Germinal center (tissue), 1 donor: ENCODE measurements at places on chromosomes 5 and 9.
A peak's percentile ranks its signal among the peaks of the same experiment; 100 is the strongest.

DNA sequence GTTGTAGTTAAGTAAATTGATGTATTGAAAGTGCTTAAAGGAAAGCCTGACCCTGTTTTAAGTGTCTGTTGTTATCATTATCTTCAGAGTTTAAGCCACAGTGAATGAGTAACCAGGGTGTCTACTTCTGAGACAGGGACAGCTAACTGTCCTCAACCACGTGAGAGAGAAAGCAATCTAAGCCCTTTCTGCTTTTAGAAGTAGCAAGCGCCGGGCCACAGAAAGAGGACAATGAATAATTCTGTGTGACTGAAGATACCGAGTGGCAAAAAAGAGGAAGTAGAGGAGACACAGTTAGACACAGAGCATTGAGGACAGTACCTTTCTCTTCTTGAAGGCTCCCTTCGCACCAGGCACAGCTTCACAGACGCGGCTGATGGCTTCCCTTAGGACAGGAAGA, 86.3 kb downstream of the S1PR3 start:
- DNase-seq: no peak

- DNase-seq: no peak
Observed at GRCh38 chr5:164235300-164235891, 730.0 kb downstream of the MAT2B start.

DNA sequence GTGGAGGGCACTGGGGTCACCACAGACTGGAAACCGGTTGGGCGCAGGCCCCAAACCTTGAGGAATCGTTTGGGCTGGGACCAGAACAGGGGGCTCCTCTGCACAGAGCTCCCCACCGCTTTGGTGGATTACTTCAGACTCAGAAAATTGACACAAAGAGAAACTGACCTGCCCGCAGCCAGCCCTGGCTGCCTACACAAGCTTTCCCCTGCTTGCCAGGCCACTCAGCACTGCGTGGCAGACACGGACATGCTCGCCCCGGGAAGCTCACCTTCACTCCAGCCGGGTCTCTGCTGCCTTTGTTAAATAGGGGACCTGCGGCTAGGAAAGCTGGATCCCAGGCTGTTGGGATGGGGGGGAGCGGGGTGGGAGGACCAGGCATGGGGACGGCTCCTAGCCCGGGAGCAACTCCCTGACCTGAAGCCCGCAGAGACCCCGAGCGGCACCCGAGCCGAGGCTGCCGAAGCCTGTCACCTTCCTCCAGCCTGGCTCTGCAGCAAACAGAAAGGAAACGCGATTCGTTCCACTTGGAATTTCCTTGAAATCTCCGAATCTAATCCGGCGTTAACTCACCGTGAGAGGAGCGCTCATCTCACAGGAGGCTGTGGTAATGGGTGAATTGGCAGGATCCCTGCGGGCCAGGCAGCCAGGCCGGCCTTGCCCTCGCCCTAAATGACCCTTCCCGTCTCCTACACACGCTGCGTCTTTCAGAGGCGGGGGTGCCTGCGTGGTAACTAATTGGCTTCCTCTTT, 8.8 kb downstream of the PAX5 start:
- DNase-seq: no peak

DNA sequence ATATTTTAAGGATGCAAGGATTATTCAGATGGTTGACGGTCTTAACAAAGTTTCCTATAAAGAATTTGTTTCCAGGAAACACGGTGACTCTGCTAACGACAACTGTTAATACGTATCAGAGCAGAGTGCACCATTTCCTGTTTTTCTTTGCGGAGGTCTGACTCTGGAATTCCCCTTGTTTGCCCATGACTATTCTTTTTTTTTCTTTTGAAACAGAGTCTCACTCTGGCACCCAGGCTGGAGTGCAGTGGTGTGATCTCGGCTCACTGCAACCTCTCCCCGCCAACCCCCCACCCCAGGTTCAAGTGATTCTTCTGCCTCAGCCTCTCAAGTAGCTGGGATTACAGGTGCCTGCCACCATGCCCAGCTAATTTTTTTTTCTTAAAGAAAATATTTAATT, 115.9 kb downstream of the CDC42SE2 start:
- peak; percentile 43 for DNase-seq

- DNase-seq: no peak
Observed at GRCh38 chr5:132301344-132302271, 7.4 kb downstream of the SLC22A4 start.

DNA sequence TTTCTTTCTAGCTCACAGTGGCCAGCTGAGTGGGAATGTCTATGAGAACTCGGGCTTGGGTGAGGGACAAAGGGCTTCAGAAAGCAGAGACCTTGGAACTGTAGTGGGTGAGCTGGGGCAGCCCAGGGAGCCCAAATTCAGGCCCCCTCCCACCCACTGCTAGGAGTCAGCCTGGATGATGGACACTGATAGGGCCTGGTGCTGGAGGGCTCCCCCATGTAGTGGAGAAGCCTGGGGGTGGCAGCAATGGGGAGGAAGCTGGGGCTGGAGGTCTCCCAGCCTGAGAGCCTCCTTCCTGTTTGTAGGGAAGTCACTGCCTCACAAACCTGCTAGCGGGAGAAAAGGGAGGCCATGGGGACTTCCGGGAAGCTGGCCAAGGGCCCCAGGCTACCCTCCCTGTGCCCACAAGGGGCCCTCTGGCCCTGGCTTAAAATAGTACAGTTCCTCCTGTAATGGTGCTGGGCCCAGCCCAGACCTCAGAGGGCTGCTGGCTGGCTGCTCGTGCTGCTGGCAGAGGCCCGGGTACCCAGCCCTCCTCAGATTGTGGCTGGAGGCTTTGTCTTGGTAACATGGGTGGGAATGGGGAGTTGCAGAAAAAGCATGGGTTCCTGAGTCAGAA, 6.3 kb upstream of the NR5A1 start:
- DNase-seq: no peak

GRCh38 chr5:99187611-99188010, 258.8 kb upstream of the CHD1 start:
- DNase-seq: no peak

GRCh38 chr5:107930092-107930491, 259.4 kb upstream of the EFNA5 start:
- no peak for DNase-seq

- DNase-seq: no peak
Observed at GRCh38 chr9:92970467-92970923, 23.2 kb downstream of the FGD3 start.

GRCh38 chr9:92393686-92394085, 10.7 kb downstream of the OGN start:
- DNase-seq: no peak

- no peak for DNase-seq
Observed at GRCh38 chr9:83291196-83291595, 228.3 kb upstream of the RASEF start.

GRCh38 chr9:93801581-93802284, 153.4 kb downstream of the BARX1 start:
- no peak for DNase-seq

- DNase-seq: no peak
Observed at GRCh38 chr5:16709691-16710433, 93.1 kb upstream of the RETREG1 start.

DNA sequence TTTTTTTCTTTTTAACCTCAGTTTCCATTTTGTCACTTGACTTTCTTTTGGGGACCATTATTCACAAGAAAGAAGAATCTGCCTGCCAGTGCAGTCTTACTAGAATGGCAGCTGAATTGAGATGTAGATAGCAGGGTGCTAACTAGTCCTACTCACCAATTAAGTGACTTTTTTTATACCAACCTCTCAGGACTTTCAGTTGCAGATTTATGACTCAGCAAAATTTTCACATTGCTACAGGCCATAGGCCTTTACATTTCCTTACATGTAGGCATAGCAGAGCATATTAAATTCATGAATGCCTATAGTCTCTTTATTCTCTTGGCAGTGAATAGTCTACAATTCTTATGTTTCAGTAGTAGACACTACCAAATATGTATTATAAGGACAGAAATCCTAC, 54.0 kb upstream of the FKTN start:
- no peak for DNase-seq

- DNase-seq: no peak
Observed at GRCh38 chr5:155024015-155024414, 10.5 kb downstream of the KIF4B start.

- no peak for DNase-seq
Observed at GRCh38 chr5:42108468-42108867, 183.4 kb downstream of the FBXO4 start.

GRCh38 chr5:52878656-52879055, 90.9 kb downstream of the ITGA1 start:
- no peak for DNase-seq

GRCh38 chr5:134566741-134567221, 41.3 kb downstream of the JADE2 start:
- DNase-seq: no peak

- DNase-seq: peak; percentile 70
Observed at GRCh38 chr9:95127249-95128176, 190.0 kb downstream of the FANCC start.

DNA sequence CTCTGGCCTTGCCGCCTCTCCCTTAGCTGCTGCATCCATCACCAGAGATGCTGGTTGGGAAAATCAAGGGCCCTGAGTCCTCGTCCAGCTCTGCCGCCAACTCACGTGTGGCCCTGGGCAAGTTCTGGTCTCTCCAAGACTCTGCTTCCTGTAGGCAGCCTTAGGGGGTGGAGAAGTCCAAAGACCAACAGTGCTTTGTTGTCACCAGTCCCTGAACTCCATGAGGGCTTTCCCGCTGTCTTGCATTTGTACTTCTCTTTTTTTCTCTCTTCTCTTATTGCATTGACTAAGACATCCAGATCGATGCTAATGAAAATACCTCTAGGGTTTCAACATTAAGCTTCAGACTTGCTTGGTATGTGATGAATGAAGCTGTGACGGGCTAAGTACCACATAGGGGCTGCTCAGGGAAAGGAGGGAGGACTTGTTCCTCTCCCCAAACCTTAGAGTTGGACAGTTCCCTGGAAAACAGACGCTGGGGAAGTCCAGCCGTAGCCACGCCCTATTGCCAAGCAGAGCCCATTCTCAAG, 63.7 kb upstream of the STXBP1 start:
- no peak for DNase-seq
